ENCODE measurements at places on chromosomes 6 and 20.

DNA sequence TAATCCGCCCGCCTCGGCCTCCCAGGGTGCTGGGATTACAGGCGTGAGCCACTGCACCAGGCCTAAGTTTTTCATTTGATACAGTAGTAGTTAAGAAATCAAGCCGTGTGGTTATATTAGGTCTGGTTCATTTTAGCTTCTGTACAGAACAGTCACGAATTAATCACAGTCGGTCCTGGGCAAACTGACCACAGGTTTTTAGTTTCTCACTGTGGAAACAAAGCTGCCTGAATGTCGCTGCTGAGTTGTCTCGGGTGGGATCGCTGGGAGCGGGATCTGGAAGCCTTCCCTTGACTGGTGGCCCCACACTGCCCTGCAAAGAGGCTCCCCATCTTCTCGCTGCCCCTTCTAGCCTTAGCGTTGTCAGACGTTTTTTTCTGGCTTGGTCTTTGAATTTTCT lies 18.6 kb downstream of the UCKL1 start:
- DNase-seq, result no peak

- no peak for DNase-seq
Observed at GRCh38 chr20:3732327-3733118, at the start of gene HSPA12B. TSS of gene HSPA12B (plus strand) at chr20:3732685. CDS start at chr20:3738675, 5,990 bp downstream.

- no peak for DNase-seq
Observed at GRCh38 chr20:54219751-54220426, 12.0 kb downstream of the PFDN4 start.

GRCh38 chr6:143569040-143569439 lies 57.5 kb upstream of the FUCA2 start:
- DNase-seq, result no peak

DNA sequence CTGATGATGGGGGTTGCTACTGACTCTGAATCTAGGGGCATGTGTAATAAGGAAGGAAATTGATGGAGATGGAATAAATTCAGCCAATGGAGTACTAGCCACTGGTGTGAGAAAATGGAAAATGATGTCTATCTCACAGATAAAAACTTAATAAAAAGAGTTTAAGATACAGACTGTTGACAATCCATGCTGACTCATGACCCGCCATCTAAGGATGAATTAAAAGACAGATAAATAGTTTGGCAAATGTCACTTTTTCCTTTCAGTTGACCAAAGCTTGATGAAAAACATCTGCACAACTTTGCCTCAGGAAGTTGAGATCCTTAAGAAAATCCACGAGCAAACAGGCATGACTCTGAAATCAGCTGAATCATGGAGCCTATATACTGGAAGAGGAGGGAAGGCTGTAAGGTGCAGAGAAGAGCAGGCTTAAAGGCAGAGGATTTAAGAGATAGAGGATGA lies 82.6 kb upstream of the BMP5 start:
- DNase-seq, result no peak

DNA sequence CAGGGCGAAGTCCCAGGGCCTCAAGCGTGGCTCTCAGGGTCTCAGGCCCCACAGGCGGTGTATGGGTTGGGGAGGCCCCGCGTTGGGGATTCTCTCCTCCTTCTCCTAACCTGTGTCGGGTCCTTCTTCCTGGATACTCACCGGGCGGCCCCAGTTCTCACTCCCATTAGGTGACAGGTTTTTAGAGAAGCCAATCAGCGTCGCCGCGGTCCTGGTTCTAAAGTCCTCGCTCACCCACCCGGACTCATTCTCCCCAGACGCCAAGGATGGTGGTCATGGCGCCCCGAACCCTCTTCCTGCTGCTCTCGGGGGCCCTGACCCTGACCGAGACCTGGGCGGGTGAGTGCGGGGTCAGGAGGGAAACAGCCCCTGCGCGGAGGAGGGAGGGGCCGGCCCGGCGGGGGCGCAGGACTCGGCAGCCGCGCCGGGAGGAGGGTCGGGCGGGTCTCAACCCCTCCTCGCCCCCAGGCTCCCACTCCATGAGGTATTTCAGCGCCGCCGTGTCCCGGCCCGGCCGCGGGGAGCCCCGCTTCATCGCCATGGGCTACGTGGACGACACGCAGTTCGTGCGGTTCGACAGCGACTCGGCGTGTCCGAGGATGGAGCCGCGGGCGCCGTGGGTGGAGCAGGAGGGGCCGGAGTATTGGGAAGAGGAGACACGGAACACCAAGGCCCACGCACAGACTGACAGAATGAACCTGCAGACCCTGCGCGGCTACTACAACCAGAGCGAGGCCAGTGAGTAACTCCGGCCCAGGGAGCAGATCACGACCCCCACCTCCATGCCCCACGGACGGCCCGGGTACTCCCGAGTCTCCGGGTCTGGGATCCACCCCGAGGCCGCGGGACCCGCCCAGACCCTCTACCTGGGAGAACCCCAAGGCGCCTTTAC lies at the start of gene HLA-G:
TSS of gene HLA-G (plus strand) at position 247 of the 892 bp plus-strand sequence. CDS start at position 267, 20 bp downstream.
- no peak for DNase-seq
